Transverse colon (tissue), 4 donors: ENCODE measurements at places on chromosomes 7 and 10. TPM values are rescaled to one million over a fixed set of nuclear protein-coding genes. Genes with fewer than 3 reads are reported as not detected.

DNA sequence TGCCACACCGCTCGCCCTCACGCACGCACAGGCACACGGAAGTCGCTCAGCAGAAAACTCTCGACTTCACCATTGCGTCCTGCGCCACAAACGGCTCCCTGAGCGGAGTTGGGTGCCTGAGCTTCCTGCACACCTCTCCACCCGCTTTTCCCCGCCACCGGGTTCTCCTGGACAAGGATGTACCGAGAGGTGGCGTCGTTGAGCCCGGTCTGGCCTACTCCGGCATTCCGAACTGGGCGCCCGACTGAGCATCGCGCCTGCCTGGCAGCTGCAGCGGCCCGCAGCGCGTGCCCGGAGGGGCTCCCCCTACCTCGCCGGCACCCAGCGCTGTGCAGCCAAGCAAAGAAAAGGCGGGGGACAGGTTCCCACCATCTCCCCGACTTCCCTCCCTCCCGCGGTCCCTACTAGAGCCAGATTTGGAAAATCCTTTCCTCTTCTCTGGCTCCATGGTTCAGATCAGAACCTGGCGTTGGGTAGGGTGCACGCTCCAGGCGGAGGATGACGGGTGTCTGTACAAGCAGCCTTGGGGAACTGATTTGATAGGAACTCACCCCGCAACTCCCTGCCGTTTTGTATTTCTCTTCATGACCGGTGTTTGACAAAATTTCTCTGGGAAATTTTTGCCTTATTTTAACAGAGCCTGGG lies 1.7 kb downstream of the SORCS3 start:
- DNase-seq, result no peak

GRCh38 chr7:42099066-42099465 lies 137.9 kb downstream of the GLI3 start:
- no peak for DNase-seq

GRCh38 chr10:59588791-59589190 lies 120.9 kb downstream of the SLC16A9 start:
- DNase-seq, result no peak

DNA sequence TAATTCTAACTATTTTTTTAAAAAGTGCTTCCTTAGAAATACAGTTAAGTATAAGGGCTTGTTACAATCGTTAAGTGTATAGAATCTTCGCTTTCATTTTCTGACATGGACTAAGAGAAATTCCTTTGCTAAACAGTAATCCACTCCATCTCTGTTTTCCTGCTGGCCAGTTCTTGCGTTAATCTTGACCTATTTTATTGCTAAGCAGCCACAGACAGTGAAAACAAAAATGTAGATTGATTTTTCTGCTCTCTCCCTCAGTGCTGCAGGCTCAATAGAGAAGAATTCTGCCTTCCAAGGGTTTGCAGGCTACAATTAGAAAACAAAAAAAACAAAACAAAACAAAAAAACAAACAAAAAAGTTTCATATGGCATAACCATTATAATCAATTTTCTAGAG lies 310.4 kb upstream of the ADARB2 start:
- DNase-seq, result no peak

GRCh38 chr10:125823663-125824251 lies 411 bp downstream of the BCCIP start:
- DNase-seq, result no peak

GRCh38 chr7:18667466-18667865 lies 171.9 kb downstream of the HDAC9 start:
- no peak for DNase-seq

GRCh38 chr7:46960970-46961369 lies 620.9 kb downstream of the TNS3 start:
- DNase-seq, result no peak

GRCh38 chr7:31398815-31399214 lies 58.3 kb upstream of the NEUROD6 start:
- DNase-seq, result no peak

DNA sequence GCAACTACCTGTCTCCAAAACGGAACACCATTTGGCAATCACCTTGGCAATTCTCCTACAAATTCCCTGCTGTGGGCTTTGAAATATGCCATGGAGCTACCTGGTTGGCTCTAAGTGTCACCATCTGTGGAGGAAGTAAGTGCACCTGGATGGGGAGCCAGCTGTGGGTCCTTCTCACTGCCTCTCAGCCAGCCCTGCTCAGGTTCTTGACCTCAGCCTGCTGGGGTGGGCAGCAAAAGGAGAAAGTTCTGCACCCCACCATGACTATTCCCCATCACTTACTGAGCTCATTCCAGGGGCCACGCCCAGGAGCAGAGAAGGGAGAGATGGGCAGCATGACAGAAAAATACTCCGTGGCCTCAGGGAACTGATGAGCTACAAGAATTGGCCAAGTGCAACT lies 158.7 kb downstream of the TNS3 start:
- no peak for DNase-seq

- no peak for DNase-seq
Measured at GRCh38 chr10:83978681-83979383, 160.5 kb upstream of the GHITM start.

DNA sequence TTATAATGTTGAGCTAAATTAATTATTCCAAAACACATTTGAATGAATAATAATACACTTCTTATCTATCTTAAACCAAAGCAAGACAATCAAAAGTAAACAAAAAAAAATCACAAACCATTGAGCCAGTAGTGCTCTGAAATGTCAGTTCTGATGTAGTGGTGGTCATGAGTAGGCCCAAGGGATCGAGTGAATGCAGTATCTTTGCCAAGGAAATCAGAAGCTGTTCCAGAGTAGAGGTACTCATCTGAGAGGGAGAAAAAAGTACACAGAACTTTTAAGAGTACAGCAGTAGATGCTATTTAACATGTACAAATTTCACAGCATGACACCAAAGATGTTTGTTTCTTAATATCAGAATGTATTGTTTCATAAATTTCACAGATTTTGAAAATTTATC lies 121.5 kb downstream of the SEMA3D start:
- DNase-seq, result no peak

- DNase-seq, result no peak
Measured at GRCh38 chr7:127194571-127194970, 58.2 kb downstream of the GRM8 start.

GRCh38 chr7:22442882-22443369 lies 57.1 kb downstream of the STEAP1B start:
- no peak for DNase-seq

DNA sequence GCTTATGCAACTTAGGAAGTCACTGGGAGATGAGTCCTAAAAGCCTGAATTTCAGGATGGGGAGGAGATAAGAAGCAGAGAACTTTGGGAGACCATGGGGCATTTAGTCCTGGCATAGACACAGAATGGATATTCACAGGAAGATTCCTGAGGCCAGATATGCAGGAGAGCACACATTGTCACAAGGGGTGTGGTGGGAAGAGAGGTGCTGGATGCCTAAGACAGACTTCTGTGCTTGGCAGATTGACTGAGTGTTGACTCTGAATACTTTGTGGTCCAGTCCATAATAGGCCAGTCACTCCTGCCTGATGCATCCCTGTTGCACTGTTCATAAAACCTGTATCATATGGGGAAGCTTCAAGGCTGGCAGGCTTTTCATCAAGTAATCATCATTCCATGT lies 18.5 kb downstream of the SRI start:
- no peak for DNase-seq

GRCh38 chr7:40802497-40802896 lies 667.7 kb downstream of the SUGCT start:
- no peak for DNase-seq

DNA sequence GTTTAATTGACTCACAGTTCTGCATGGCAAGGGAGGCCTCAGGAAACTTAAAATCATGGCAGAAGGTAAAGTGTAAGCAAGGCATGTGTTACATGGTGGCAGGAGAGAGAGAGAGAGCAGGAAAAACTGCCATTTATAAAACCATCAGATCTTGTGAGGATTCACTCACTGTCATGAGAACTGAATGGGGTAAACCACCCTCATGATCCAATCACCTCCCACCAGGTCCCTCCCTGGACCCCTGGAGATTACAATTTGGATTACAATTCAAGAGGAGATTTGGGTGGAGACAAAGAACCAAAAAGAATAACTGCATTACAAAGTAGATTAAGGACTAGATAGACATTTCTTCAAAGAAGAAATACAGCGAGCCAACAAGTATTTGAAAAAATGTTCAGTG lies 324.1 kb downstream of the THSD7A start:
- DNase-seq, result no peak

- DNase-seq, result no peak
Measured at GRCh38 chr7:108499566-108499965, 26.4 kb downstream of the PNPLA8 start.

PAOX gene
- total RNA-seq, result 19.5 TPM

TCF7L2 gene
- total RNA-seq, result 249 TPM

WDFY4 gene
- 9.1 TPM for total RNA-seq

ATOH7 gene
- total RNA-seq, result not detected

HGF gene
- total RNA-seq, result 1.2 TPM

CCZ1 gene
- 69.4 TPM for total RNA-seq

CYP3A4 gene
- total RNA-seq, result not detected

TRIM4 gene
- total RNA-seq, result 40.0 TPM

NUDT13 gene
- 4.4 TPM for total RNA-seq

RPS24 gene
- 562 TPM for total RNA-seq
